ENCODE measurements at places on chromosomes 16 and 17. TPM values are rescaled to one million over a fixed set of nuclear protein-coding genes. Genes with fewer than 3 reads are reported as not detected.

DNA sequence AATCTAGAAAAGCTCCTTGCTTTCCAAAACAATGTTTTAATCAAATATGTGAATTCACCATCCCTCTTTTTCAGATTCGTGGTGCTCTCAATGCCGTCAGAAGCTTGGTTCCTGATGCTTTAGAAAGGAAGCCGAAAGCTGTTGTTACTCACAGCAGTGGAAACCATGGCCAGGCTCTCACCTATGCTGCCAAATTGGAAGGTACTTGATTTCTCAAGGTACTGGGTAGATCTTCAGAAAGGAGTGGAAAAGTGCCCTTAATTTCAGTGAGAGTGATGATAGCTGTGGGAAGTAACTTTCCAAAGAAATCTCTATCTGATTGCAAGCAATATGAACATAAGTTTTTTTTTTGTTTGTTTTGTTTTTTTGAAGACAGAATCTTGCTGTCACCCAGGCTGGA lies 14.0 kb downstream of the SRR start:
- no peak for DNase-seq

The PSMD11 gene
- 132 TPM for total RNA-seq

DNA sequence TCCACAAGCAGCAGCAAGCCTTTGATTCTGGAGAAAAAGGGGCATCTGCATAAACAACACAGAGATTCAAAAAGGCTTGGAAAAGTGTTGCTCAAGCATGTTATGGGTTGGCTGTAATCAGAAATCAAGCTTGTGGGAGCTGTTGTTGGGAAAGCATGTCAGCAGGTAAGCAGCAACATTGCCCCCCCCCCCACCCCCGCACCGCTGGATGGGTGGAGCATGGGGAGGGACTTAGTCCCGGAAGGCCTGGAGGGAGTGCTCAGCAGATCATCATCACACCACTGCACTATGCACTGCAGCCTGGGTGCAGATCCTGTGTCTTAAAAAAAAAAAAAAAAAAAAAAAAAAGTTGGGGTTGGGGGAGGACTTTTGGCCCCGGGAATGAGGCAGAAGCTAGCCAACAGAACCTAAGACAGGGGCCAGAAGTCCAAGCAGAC lies 16.8 kb upstream of the AKAP1 start:
- DNase-seq, result peak; percentile 29

The RHBDF1 gene
- 15.3 TPM for total RNA-seq

The KRT9 gene
- total RNA-seq, result not detected

- no peak for DNase-seq
These were observed 29.9 kb upstream of the LHX1 start for GRCh38 chr17:36907407-36907806.

GRCh38 chr17:41125064-41125463 lies 1.1 kb upstream of the KRTAP4-12 start:
- DNase-seq, result no peak

DNA sequence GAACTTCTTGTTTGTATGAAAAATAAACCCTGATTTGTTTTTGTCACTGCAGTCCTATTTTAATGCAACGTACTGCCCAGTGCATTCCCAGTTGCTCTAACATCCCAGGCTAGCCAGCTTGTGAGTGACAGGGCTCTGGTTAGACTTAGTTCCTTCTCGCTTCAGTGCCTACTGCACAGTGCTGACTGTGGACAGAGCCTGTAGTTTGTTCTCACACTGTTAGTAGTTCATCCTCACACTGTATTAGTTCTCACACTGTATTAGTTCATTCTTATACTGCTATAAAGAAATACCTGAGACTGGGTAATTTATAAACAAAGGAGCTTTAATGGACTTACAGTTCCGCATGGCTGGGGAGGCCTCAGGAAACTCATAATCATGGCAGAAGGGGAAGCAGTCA lies 116.6 kb upstream of the SALL1 start:
- DNase-seq, result no peak

DNA sequence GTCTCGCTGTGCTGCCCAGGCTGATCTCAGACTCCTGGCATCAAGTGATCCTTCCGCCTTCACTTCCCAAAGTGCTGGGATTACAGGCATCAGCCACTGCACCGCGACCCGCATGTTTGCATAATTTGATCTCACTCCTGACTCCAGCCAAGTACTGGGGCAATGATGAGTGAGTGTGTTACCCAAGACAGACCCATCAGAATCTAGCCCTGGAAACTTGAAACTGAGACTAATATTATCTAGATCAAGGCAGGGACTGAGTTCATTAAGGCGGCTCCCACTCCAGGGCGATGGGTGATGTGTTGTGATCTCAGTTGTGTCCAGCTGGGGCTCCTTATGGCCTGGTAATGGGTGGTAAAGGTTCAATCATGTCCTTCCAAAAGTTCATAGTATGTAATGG lies 53.4 kb downstream of the EMP2 start:
- no peak for DNase-seq

DNA sequence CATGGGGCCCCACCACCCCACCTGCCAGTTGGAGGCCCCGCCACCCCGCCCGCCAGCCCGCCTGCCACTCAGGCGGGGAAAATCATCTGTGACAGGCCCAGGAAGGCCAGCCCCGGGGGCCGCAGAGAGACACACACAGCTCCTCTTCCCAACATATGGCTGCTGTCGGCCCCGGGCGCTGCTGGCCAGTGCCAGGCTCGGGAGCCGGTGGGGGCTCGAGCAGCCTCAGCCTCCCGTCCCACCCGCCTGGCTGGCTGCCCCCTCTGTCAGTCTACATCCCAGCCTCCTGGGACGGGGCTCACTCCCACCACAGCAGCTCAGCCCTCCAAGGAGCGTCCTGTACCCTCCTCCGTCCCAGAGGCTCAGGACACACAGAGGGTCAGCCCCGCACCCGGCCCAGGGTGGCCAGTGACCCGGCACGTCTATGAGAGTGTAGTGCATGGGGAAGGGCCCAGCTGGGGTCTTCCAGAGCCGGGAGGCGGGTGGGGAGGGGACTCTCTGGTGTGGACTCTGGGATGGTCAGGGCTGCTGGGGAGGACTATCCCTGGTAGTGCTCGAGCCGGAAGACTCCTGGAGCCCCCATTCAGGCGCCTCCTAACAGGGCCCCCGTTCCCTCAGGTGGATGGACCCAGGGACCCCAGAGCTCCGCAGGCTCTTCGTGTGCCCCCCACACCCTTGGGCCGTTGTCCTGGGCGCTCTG lies 3.6 kb upstream of the PRR35 start:
- DNase-seq, result no peak

GRCh38 chr17:50272711-50273653 lies 1.3 kb upstream of the TMEM92 start:
- peak; percentile 83 for DNase-seq

DNA sequence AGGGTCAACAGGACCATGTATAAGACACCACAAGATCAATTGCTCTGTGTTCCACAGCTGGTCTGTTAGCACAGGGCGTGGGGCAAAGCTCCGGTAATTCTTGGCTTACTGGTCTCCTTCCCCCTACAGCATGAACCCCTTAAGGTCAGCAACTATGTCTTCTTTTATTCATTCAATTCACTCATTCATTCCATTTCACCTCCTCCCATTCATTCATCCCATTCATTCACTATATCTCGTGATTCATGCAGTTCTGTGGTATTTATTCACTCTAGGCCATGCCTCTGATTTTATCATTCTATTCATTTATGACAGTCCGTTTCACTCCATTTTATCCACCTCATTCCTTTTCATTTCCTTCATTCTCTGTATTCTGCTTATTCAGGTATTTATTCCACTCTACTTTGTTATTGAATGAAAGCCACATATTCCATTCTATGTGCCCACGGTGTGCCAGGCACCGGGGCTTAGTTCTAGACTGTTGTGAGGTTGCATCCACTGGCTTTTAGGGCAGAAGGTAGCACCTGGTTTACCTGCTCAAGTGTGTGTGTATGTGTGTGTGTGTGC lies 19.0 kb upstream of the WFDC1 start:
- no peak for DNase-seq

The KLHDC4 gene
- total RNA-seq, result 36.5 TPM

DNA sequence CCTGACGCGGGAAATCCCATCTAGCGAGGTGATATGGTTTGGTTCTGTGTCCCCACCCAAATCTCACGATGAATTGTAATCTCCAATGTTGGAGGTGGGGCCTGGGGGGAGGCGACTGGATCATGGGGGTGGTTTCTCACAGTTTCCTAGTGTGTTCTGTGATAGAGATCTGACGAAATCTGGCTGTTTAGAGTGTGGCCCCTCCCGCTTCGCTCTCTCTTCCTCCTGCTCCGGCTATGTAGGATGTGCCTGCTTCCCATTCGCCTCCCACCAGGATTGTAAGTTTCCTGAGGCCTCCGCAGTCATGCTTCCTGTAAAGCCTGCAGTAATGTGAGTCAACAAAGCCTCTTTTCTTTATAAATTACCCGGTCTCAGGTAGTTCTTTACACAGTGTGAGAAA lies 31.6 kb downstream of the IFT140 start:
- DNase-seq, result no peak

DNA sequence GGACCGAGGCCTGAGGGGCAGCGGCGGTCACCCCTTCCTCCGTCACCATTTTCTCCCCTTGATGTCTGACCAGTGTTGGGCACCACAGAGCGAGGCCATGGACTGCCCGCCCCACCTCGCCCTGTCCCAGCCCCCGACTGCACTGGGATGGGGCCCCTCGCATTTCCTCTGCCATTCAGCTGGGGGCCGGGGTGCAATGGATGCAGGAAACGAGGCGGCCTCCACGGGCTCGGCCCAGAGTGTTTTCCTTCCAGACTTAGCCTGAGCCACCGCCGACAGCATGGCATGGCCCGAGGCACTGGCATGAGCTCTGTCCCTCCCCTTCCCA lies 44.6 kb upstream of the ZC3H18 start:
- no peak for DNase-seq

DNA sequence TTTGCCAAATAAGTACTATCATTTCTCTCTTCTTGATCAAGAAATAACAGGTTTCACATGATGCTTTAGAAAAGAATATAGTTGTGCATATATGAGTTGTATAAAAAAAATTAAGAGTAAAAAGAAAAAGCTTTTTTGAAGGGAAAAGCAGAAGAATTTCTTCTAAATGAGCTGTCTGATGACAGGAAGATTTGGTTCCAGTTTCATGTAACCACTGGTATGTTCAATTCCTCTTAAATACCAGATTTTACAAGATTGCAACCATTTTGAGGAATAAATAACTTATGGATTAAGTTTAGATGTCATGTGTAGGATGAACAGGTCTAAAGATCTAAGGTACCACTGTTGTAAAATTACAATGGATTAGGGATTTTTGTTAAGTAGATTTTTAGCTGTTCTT lies 45.0 kb downstream of the VMP1 start:
- no peak for DNase-seq

GRCh38 chr17:79748295-79749099 lies 17.8 kb downstream of the ENPP7 start:
- peak; percentile 40 for DNase-seq

The KRT222 gene
- 0.12 TPM for total RNA-seq

DNA sequence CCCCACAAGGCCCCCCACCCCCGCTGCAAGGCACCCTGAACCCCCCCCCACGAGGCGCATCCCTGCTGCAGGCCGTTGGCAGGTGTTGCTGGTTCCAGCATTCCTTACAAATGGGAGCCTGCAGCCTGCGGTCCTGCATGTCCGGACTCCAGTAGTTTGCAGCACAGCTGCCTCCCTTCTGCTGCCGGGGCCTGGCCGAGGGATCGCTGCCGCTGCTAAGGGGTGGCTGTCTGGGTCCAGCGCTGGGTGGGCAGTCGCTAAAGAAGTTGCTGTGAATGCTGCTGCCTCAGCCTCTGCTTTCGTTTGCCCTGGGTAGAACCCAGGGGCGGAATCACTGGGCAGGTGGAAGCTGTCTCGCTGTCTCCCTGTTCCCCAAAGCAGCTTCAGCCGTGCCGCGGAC lies 11.8 kb downstream of the UTS2R start:
- no peak for DNase-seq

DNA sequence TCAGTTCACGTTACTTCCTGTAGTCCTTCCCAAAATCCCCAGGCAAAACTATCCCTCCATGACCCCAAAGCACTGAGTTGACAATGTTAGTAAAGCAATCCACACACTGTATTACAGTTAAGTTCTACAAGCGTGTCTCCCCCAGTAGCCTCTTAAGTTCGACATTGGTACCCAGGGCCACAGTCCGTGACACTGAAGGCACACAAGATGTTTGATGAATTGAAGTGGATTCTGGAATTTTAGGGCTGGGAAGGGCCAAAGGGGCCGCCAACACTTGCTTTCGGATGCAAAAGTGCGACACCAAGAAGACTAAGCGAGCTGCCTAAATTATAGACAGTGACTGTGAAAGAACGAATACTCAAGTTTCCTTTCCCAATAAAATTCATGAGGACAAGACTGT lies 1.5 kb downstream of the VPS35 start:
- no peak for DNase-seq

The ANTKMT gene
- 23.8 TPM for total RNA-seq

- no peak for DNase-seq
These were observed 11.3 kb downstream of the HS3ST3A1 start for GRCh38 chr17:13590441-13590840.

- DNase-seq, result no peak
These were observed 15.7 kb upstream of the MLKL start for GRCh38 chr16:74716355-74716754.

The SCGB1C2 gene
- total RNA-seq, result not detected
